ENCODE measurements at places on chromosomes 12 and 14. TPM values are rescaled to one million over a fixed set of nuclear protein-coding genes. Genes with fewer than 3 reads are reported as not detected.

Gene PTGR2
- total RNA-seq: 5.4 TPM

Gene EXD2
- total RNA-seq: 10.0 TPM

Gene MLH3
- total RNA-seq: 9.3 TPM

Gene MAPKAPK5
- total RNA-seq: 43.3 TPM

Gene MSI1
- 4.8 TPM for total RNA-seq

Gene LIN7A
- total RNA-seq: 57.8 TPM

Gene ACOT2
- total RNA-seq: 16.9 TPM

Gene PCED1B
- total RNA-seq: not detected

Gene ERP27
- not detected for total RNA-seq

All from SJCRH30 (cell line).